Gastrocnemius medialis (tissue), 4 donors: ENCODE measurements at places on chromosomes 3 and 15. TPM values are rescaled to one million over a fixed set of nuclear protein-coding genes. Genes with fewer than 3 reads are reported as not detected.

- DNase-seq, result peak; percentile 40
These were observed 4.4 kb upstream of the IQSEC1 start for GRCh38 chr3:13077431-13078162.

DNA sequence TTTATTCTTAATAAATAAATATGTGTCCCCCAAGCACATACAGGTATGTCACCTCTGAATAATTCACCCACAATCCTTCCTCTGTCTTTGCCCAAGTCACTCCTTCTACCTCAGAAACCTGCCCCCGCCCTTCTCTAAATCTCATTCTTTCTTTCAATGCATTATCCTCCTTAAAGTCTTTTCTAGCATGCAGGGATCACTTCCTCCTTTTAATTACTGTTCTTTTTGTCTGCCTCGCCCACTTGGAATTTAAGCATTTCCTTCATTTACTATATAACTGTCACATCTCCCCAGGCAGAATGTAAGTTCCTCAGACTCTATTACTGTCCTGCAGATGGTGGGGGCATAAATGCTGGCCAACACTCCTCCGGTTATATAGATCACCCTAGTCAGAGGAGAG lies 7.8 kb downstream of the CCDC80 start:
- no peak for DNase-seq

The TMF1 gene
- 28.3 TPM for total RNA-seq

The KCNH8 gene
- total RNA-seq, result not detected

The GPR27 gene
- total RNA-seq, result 0.69 TPM

The RPL35A gene
- 442 TPM for total RNA-seq

The EPHA6 gene
- total RNA-seq, result not detected
